Regular cardiac myocyte (primary cell): ENCODE measurements at places on chromosomes 3 and 15. TPM values are rescaled to one million over a fixed set of nuclear protein-coding genes. Genes with fewer than 3 reads are reported as not detected.

The COL6A5 gene
- not detected in 2 replicates for total RNA-seq

The CELSR3 gene
- total RNA-seq: 0.38 and 0.85 TPM in 2 replicates

The GPR160 gene
- 0.19 and 2.0 TPM in 2 replicates for total RNA-seq

The C3orf49 gene
- total RNA-seq: not detected in 2 replicates

The GOLGA8T gene
- 0.28 TPM in 1 of 2 replicates, not detected in the other for total RNA-seq

The RBP2 gene
- not detected in 2 replicates for total RNA-seq

The TNFAIP8L3 gene
- 17.8 and 23.8 TPM in 2 replicates for total RNA-seq

The DGKG gene
- 4.4 and 5.1 TPM in 2 replicates for total RNA-seq

The RARB gene
- total RNA-seq: 52.7 and 55.0 TPM in 2 replicates

The GPR156 gene
- total RNA-seq: 0.38 and 0.56 TPM in 2 replicates

The SEMA5B gene
- under 0.01 and 0.28 TPM in 2 replicates for total RNA-seq

The CDHR4 gene
- not detected in 2 replicates for total RNA-seq

The C3orf22 gene
- total RNA-seq: not detected in 2 replicates

The GPR62 gene
- under 0.01 TPM in 1 of 2 replicates, not detected in the other for total RNA-seq

The SI gene
- total RNA-seq: not detected in 2 replicates

The LRRC31 gene
- total RNA-seq: not detected in 2 replicates

The POPDC2 gene
- total RNA-seq: 0.56 and 0.58 TPM in 2 replicates

The EBLN2 gene
- total RNA-seq: 3.5 and 5.1 TPM in 2 replicates

The RAP2B gene
- total RNA-seq: 29.3 and 34.3 TPM in 2 replicates

The EPHB1 gene
- 0.56 and 1.5 TPM in 2 replicates for total RNA-seq

The GATM gene
- total RNA-seq: 0.19 and 0.56 TPM in 2 replicates

The RAB27A gene
- total RNA-seq: 8.2 and 9.6 TPM in 2 replicates

The ISLR gene
- total RNA-seq: 18.8 and 23.4 TPM in 2 replicates

The B2M gene
- 1,062 and 3,917 TPM in 2 replicates for total RNA-seq

The PLA2G4E gene
- not detected in 2 replicates for total RNA-seq

The NDUFB5 gene
- total RNA-seq: 109 and 140 TPM in 2 replicates
